ENCODE measurements at places on chromosomes 1 and 21. TPM values are rescaled to one million over a fixed set of nuclear protein-coding genes. Genes with fewer than 3 reads are reported as not detected.

DNA sequence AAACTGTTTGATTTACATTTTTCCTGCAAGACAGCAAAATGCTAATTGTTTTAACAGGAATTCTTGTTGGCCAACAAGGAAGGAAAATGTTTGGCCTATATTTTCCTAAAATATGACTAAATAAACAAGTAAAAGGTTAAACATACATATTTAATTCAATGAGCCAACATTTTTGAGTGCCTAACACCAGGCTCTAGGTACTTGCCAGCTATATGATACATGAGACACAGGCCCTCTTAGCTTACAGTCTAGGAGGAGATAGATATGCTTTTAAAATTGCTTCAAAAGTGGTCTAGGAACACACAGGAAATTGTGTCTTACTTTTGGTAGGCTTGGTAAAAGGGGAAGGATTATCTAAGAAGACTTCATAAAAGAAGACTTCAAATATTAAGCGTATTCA, 50.9 kb downstream of the PIGK start:
- DNase-seq, result no peak

GRCh38 chr21:35559829-35560225, 500.5 kb downstream of the SETD4 start:
- DNase-seq, result no peak

- peak; percentile 70 for DNase-seq
Observed at GRCh38 chr1:58922302-58923089, 138.6 kb upstream of the JUN start.

DNA sequence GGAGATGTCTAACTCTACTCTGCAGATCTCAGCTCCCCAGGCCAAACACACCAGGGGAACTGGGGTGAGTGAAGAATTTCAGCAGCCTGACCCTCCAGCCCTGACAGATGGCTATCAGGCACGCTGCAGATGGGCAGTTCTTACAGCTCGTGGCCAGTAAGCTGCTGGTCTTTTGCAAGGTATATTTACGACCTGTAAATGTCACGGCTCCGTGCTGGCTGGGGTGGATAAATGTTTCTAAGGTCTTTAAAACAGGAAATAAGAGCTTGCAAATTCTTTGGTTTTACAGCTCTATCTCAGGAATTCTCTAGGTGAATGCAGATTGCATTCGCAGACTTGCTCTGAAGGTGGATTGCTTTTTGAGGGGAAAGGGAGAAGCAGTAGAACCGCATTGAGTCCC, 10.1 kb downstream of the DOP1B start:
- no peak for DNase-seq

- DNase-seq, result no peak
Observed at GRCh38 chr1:85342207-85342606, 65.8 kb upstream of the BCL10 start.

The MRPL55 gene
- total RNA-seq, result 76.6 TPM

DNA sequence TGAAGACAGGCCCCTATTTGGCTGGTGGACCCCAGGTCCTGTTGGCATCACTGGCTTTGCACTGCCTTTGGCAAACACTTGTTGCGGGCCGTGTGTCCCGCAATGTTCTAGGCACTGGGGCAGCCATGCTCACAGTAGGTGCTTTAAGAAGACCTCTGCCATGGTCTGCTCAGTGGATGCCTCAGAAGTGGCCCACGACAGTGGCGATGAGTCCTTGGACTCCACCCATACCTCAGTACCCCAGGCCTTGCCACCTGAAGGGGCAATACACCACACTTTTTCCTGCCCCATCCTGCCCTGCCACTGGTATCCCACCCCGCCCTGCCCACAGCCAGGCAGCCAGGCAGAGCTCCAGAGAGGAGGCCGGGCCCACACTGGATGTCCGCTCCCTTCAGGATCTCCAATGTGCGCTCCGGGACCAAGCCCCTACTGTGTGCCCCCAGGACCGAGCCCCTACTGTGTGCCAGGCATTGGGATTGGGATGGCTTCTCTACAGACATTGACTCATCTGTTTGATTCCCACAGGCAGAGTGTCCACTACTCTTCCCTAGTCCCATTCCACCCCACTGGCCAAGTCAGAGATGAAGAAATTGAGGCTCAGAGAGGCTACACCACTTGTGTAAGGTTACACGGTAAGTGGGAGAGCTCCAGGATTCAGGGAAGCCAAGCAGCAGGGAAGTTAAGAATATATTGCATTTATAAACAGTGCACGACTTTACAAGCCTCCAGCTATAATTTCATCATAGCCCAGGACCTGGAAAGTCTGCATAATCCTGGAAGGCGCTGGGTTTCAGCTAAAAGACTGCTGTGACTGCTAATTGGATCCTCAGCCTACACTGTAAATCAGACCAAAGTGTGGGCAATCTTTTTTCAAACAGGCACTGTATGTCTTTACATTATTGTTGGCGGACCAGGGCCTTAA, 101.6 kb downstream of the DMRTB1 start:
- no peak for DNase-seq

DNA sequence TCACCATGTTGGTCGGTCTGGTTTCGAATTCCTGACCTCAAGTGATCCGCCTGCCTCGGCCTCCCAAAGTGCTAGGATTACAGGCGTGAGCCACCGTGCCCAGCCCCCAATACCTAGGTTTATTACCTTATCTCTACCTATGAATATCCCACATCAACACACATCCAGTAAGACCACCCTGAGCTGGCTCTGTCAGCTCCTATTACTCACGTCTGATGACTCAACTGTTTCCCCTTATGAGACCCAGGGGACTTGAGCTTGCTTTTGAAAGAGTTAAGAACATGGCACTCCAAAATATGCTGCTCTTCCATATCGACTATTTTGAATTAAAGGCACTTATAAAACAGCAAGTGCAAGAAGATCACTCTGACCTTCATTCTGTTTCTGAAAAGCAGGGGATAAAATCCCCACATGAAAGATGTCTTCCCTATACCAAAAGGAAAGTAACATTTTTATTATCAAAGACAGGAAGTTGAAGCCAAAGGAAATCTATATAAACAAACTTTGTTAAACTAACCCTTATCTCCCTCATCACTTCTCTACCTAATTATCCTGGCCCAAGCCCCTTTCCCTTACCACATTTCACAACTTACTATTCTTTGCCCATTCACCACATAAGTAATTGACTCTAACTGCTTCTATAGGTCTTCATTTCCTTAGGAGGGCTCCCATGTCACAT, 41.3 kb upstream of the OSBPL9 start:
- DNase-seq, result no peak

DNA sequence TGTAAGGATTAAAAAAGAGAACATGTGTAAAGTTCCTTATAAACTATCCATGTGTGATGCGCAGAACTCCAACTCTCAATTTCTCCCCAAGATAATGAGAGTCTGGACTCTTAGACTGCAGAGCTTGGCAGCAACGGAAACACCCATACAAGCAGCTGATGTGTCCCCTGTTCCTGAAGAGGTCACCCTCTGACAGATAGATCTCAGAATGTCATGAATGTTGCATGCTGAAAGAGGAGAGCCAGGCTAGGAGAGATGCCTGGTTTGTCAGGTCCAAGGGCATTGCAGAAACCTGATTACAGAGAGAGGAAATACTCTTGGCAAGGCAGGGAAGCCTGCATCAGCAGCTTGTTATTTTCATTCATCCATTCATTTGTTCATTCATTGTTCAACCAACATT, 24.2 kb downstream of the MTARC1 start:
- no peak for DNase-seq

DNA sequence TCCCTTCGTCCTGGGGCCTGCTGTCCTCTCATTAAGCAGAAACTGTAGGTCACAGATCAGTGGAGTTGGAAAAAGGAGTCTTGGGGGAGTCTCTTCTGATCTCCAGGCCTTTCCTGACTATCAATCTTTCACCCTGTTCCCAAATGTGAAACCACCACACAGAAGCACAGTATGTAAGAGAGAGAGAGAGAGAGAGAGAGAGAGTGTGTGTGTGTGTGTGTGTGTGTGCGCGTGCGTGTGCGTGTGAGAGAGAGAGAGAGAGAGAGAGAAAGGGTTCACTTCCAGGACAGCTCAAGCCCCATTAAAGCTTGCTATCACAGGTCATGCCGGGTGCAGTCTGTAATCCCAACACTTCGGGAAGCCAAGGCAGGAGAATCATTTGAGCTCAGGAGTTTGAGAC, 1.5 kb upstream of the TTC24 start:
- DNase-seq, result no peak

DNA sequence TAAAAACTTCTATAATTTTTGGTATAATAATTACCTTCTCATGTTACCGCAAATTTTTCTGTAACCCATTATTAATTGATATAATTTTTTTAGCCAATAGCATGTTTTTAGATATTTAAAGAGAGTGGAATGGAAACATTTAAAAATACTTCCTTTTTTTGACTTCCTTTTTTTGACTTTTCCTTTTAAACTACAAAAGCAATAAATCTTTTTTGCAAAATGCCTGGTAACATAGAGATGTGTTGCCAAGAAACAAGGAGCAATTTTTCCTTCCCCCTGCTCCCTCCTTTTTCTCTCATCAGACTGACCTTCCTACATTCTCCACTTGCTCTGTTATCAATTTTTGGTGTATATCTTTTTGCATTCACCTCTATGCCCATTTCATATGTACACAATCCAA, 666.2 kb downstream of the ADGRL2 start:
- no peak for DNase-seq

DNA sequence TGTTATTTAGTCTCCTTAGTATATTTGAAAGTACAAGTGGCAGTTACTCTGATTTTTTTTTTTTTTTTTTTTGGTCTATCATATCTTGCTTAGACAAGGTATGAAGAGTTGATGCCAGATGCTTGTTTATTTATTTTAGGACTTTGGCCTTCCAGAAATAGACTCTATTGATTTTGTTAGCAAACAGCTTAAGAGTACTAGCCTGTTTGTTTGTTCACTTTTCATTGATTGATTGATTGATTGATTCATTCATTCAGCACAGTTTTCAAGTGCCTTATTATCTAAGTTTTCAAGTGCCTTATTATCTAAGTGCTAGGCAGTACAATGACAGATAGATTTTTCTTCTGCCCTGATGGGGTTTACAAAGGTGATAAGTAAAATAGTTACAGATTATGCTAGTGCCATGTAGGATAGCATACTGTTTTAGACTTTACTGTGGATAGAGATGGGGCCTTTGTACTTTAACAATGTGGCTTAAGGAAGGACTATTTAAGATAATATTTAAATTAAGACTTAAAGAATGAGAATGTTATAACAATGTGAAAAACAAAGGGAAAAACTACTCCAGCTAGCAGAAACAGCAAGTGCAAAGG, 50.5 kb downstream of the MTF2 start:
- no peak for DNase-seq

The OR2T35 gene
- total RNA-seq, result not detected

DNA sequence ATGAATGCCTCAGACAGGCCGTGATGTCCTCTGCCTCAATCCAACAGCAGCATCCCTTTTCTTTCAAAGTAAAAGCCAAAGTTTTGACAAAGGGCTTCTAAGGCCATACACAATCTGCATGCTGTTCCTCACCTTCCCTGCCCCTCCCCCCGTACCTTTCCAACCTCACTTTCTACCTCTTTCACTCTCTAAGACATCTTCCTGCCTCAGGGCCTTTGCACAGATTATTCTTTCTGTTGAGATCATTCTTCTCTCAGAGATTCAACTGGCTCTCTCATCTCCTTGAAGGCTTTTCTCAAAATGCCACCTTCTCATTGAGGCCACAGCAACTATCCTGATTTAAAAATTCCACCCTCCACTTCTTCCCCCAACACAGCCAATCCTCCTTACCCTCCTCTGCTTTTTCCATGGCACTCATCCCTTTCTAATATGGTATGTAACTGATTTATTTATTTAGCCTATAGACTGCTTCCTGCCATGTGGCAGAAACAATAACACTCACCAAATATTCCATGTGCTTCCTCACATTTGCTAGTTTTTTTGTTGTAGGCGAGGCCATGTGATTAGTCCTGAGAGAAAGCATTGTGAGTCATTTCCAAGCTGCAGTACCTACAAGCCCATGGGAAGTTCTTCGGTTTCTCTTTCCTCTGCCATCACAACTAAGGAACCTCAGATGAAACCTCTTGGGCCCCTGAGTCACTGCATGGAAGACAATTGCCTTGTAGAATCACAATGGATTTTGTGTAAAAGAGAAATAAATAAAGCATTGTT, 58.7 kb upstream of the GADD45A start:
- no peak for DNase-seq

DNA sequence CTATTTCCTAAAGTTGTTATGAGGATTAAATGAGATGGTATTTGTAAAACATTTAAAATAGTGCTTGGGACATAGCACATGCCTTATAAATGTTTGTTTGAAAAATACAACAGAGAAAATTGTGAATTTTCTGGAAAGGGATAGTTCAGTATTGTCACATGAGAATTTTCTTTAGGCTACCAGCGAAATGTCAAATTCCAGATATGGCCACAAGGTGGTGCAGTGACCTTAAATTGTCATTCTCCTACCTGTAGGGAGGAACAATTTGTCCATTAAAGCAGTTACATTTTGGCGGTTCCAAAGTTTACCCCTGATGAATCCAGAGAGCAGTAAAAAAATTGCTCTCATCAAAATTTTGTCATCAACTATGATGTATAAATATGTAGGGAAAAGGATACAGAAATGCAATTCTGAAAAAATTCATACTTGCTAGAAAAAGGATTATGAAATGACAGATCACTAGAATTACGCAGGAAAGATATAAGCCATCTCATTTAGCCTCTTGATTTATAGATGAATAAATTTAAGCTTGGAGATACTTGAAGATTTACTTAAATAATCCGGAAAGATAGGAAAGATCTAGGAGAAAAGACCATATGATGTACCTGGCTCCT, 50.2 kb upstream of the TSHB start:
- no peak for DNase-seq

The REN gene
- total RNA-seq, result not detected

DNA sequence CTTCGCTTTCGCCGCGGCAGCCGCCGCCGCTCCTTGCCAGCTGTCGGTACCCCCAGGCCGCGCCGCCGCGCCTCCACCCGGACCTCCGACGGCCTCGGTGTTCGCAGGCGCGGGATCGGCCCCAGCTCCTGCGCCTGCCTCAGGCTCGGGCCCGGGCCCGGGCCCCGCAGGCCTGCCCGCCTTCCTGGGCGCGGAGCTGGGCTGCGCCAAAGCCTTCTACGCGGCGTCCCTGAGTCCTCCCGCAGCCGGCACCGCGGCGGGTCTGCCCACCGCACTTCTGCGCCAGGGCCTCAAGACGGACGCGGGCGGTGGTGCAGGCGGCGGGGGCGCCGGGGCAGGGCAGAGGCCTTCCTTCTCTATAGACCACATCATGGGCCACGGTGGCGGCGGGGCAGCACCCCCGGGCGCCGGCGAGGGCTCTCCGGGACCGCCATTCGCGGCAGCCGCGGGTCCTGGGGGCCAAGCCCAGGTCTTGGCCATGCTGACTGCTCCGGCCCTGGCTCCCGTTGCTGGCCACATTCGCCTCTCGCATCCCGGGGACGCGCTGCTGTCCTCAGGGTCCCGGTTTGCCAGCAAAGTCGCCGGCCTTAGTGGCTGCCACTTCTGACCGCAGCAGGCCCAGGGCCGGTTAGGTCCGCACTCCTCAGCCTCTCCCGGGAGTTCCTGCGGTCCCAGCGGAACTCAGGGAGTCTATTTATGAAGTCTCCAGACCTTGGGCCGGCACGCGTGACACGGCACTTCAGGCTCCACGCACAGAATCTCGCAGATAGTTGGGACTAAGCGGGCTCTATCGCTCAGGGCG, 1.4 kb downstream of the FOXD2 start:
- no peak for DNase-seq

GRCh38 chr1:223036479-223036845, 106.6 kb downstream of the TLR5 start:
- DNase-seq, result no peak

Data from right atrium auricular region (tissue), 2 donors.